Ovary (tissue), 10 donors: ENCODE measurements at places on chromosomes 5 and 9. TPM values are rescaled to one million over a fixed set of nuclear protein-coding genes. Genes with fewer than 3 reads are reported as not detected.

NINJ1 gene
- 35.3 TPM for total RNA-seq

TMEM171 gene
- total RNA-seq: not detected

DEPDC1B gene
- 1.1 TPM for total RNA-seq

DNA sequence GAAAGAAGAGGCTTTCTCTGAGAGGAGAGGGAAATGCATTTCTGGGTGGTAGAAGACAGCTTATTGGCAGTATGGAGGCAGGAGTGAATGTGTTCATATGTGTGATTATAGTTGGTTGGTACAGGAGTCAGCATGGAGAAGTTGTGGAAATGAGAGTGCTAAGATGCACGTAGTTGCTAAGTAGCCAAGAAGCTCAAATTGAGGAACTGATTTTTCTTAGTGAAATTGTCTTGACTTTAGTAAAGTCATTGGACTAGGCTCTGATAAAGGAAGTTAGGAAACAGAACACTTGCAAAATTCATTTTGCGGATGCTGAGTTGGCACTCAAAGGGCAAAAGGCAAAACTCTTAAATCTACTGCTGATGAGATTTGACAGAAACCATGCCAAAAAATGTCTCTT lies 158.9 kb upstream of the VCAN start:
- no peak for DNase-seq

- DNase-seq: no peak
These were observed 85.0 kb downstream of the FSTL4 start for GRCh38 chr5:133527311-133527710.

DNA sequence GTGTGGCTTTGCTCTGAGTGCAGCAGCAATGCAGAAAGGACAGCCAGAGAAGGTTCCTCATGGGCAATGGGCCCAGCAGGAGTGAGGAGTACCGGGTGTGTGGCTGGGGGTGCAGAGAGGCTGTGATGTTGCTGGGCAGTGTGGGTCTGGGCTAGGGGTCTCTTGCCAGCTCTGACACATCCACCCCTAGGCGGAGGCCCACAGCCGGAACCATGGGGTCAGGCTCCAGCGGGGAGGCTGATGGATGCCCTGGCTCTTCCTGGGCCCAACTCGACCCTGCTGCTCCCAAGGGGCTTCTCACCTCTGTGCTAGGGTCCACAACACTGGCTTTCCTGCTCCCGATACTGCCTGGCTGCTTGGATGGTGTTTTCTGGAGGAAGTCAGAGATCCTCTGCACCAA lies 19.9 kb downstream of the TBC1D9B start:
- DNase-seq: no peak

DNA sequence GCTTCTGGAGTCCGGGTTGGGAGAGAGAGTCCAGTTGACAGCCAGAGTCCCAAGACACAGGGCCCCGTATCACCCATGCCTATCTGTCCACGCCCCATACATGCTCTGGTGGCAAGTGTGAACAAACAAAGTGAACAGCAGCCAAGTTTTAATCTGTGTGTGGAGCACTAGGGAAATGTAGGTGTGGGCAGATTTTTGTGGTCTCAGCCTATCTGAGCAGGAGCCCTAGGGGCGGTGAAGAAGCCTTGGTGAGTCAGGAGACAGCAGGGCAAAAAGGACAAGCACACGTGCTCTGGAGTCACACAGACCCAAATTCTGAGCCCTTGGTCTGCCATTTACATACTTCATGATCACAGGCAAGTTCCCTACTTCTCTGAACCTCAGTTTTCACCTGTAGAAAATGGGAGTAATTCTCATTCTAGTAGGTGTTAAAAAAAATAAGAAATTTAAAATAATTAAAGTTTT lies 23.2 kb downstream of the EGR1 start:
- DNase-seq: no peak

- no peak for DNase-seq
These were observed 119.0 kb downstream of the MAT2B start for GRCh38 chr5:163624431-163624830.

DNA sequence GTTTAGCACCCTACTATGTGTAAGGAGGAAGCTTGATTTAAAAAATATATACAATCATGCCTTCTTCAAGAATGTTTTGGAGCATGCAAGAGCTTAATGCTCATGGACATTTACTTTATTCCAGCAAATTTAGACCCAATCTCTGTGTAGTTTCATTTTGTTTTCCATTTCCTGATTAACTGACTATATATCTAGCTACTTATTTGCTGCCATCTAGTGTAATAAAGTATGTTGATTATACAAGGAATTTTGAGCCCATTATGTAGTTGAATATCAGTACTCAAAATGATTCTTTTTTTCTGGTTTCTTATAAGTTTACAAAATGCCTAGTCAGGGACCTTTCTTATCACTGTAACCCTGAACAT lies 100.0 kb upstream of the CCDC152 start:
- no peak for DNase-seq
